Activated CD4-positive, alpha-beta T cell treated with anti-CD3 and anti-CD28 coated beads, Interleukin-2, amount 50 U/mL, for 16 hours (primary cell): ENCODE measurements at places on chromosomes 3 and 15.
A peak's percentile ranks its signal among the peaks of the same experiment; 100 is the strongest.

GRCh38 chr3:142272200-142272891, 47.0 kb upstream of the GK5 start:
- DNase-seq, result no peak

- no peak for DNase-seq
Observed at GRCh38 chr15:58190419-58190818, 52.2 kb downstream of the AQP9 start.

GRCh38 chr3:21889166-21889565, 138.2 kb upstream of the ZNF385D start:
- DNase-seq, result no peak

- DNase-seq, result no peak
Observed at GRCh38 chr15:80382285-80382684, 21.9 kb upstream of the ARNT2 start.

- DNase-seq, result no peak
Observed at GRCh38 chr3:171963546-171963945, 75.8 kb upstream of the FNDC3B start.

DNA sequence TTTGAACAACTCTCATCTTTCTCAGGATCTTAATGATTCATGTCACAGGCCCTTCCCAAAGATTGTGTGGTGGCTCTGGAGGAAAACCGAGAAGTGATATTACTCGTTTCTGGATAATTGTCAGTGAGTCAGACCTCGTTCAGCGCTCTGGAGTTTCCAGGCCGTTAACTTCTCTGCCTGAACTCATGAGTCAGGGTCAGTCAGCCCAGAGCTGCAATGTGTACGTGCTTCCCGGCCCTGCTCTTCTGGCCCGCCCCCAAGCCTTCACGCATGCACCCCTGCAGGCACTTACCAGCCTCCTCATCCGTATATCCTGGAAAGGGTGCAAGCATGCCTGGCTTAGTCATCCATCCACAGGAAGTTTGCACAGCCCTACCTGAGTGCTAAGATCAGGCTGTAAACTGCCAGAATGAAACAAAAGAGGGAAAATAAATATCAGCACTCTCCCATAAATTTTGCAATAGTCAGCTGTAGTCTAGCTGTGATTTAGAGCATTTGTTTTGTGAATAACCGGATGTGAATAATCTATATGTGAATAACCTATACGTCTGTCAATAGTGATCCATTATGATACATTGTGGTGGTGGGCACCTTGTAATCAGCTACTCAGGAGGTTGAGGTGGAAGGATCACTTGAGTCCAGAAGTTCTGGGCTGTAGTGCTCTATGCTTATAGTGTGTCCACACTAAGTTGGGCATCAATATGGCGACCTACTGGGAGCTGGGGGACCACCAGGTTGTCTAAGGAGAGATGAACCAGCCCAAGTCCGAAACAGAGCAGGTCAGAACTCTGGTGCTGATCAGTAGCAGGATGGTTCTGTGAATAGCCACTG, 35.3 kb upstream of the SEMA4B start:
- peak; percentile 66 for DNase-seq

GRCh38 chr15:94335616-94336015, 104.3 kb downstream of the MCTP2 start:
- no peak for DNase-seq

- no peak for DNase-seq
Observed at GRCh38 chr3:9497821-9498565, 55.6 kb downstream of the LHFPL4 start.

GRCh38 chr3:9402410-9403228, 5.2 kb downstream of the SETD5 start:
- DNase-seq, result no peak

GRCh38 chr3:7684182-7684715, 817.4 kb upstream of the LMCD1 start:
- DNase-seq, result no peak

DNA sequence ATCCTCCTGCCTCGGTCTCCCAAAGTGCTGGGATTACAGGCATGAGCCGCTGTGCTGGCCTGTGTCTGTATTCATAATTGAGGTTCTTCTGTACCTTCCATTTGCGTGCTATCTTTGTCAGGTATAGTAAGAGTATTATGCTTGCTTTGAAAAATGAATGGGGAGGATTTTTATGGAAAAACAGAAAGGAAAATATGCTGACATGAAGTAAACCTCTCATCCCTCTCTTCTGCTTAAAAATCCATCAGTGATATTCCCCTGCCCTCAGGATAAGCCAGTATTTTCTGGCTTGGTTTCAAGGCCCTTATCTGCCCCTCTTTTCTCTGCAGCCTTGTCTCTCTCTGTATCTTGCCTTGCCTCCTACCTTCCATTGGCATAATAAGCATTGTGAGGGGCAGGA, 80.7 kb downstream of the NR1D2 start:
- no peak for DNase-seq

DNA sequence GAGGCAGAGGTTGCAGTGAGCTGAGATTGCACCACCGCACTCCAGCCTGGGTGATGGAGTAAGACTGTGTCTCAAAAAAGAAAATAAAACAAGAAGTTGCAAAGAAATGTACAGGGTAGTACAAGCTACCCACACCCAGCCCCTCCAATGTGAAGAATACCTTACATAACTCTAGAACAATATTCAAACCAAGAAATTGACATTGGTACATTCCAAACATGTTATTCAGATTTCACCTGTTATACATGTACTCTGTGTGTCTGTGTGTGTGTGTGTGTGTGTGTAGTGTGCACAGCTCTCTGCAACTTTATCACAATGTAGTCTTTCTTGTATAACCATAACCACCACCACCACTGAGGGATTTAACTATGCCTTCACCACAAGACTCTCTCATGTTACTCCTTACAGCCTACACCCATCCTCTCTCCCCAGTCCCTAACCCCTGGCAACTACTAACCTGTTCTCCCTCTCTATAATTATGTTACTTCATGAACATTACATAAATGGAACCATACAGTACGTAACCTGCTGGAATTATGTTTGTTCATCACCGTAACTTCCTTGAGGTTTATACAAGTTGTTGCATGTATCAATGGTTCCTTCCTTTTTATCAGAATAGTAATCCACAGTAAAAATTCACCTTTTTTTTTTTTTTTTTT, 16.2 kb upstream of the TJP1 start:
- no peak for DNase-seq

DNA sequence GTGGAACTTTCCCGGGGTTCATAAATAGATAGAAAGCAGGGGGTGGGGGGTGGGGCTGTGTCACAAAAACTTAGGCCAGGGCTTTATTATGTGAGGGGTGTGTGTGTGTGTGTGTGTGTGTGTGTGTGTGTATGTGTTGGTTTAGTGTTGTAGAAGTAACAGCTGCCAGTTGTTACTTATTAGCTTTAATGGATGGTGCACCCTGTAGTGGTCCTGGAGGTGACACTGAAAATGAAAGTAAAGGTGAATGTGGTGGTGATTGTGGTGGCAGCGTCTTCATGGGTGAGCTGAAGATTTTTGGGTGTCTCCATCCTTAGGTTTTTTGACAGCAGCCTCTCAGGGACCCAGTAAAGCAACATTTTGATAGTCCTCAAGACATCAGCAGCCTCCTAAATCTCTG, 449.9 kb downstream of the PDCD6IP start:
- no peak for DNase-seq

DNA sequence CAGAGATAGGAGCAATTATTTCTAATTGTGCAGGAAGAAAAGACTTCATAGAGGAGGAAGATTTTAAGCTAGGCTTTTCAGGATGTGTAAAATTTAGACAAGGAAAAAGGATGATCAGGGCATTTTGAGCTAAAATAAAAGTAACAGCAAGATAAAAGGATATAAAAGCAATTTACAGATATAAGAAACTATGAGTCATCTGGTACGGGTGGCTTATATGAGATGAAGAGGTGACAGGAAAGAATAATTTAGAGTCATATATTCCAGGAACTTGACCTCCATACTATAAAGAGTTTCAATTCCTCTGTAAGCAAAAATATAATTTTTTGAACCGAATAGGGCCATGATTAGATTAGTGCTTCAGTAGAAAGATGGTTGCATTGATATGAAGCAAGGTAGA, 273.7 kb downstream of the RBMS3 start:
- DNase-seq, result peak; percentile 2

- DNase-seq, result no peak
Observed at GRCh38 chr3:185927501-185928200, 10.2 kb downstream of the TRA2B start.

- DNase-seq, result peak; percentile 73
Observed at GRCh38 chr3:124761250-124761796, 31.1 kb downstream of the UMPS start.

- no peak for DNase-seq
Observed at GRCh38 chr3:117526470-117527079, 817.0 kb downstream of the TUSC7 start.

DNA sequence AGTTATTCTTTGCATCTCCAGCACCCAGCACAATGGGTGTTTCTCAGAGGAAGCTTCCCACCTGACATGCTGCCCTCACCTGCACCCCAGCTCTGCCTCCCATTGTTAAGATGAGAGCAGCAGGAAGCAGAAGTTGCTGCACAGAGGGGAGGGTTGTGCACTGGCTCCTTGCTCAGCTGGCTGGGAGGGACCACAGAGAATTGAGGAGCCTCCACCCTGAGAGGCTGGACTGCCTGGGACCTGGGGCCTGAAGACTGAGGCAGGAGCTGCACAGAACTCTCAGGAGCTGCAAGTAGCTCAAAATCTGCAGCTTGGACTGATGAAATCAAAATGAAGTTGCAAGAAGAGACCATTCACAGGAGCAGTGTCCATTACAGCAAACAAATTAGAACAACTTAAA, 222.3 kb upstream of the LINGO1 start:
- DNase-seq, result no peak

- peak; percentile 9 for DNase-seq
Observed at GRCh38 chr3:71232175-71232679, 351.3 kb downstream of the FOXP1 start.

GRCh38 chr3:119891944-119892721, 110.2 kb downstream of the NR1I2 start:
- DNase-seq, result peak; percentile 68

DNA sequence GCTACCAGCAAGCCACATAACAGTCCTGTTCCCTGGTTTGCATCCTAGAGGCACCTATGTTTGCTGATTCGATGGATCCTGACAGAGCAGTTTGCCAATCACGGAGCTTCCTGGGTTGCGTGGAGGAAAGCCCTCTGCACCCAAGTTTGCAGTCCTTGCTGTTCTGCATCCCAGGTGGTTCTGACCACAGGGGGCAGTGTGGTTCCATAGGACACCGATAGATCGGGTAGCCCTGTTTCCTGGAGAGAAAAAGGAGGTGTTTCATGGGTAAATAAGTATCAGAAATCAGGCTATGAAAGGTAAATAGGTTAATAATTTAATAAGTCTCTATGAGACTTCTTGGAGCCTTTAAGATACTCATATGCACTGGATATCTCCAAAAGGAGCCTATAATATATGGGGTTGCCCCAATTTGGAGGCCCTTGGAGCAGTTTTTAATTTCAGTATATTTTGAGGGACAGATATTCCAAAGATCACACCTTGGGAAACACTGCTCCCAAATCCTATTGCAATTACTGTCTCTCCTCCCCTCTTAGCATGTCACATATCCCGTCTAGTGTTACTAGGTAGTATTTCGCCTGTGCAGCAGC, 194.6 kb upstream of the TPM1 start:
- DNase-seq, result peak; percentile 52

DNA sequence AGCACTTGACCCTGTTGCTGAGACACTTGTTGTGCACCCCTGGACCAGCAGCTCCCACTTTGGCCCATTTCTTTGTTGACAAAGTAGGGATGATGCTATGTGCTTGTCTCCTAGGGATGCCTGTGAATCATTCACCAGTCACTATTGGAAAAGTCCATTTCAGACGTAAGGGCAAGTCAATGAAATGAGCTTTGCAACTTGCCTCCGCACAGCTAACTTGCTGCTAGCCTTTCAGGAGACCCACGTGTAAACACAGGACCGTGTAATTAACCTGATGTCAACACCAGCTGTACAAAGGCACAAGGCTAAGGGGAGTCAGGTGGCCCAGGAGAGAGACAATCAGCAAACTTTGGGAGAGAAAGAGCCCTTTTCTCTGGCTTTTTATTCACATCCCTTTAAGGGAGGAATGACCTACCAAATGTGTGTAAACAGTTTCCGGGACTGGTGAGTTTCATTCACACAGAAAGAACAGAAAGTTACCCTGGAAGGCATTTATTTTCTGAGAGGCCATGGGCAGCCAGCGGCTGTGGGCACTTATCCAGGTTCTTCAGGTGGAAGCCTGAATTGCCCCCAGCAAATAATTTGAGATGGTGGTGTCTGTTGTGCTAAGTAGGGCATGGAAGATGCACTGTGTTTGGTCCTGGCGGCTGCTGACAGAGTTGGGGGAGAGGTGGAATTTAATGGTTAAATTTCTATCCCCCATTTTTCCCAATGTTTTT, 54.0 kb downstream of the TIPARP start:
- DNase-seq, result no peak

GRCh38 chr15:65384505-65384894, 6.7 kb upstream of the IGDCC3 start:
- DNase-seq, result no peak

GRCh38 chr3:52531860-52532516, 1.7 kb downstream of the NT5DC2 start:
- no peak for DNase-seq

DNA sequence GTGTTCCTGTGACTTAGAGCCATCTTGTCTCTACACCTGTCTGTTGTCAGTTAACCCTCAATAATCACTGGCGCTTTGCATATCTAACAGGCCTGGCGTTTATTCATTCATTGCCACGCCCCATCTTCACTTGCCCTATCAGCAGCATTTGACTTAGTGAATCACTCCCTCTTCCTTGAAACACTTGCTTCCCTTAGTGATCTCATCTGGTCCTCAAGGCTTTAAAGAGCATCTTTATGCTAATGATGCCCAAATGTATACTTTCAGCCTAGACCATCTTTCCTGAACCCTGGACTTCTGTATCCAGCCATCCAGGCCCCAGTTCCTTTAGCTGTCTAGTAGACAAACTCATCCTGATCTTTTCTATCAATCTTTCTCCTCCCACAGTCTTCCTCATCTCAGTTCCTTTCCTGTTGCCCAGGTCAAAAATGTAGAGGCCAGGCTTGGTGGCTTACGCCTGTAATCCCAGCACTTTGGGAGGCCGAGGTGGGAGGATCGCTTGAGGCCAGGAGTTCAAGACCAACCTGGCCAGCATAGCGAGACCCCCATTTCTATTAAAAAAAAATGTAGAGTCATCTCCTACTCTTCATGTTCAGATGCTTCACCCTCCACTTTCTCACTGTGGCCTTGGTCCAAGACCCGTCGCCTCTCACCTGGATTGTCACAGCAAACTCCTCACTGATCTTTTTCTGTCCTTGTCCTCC, 1.4 kb upstream of the IGDCC4 start:
- no peak for DNase-seq

DNA sequence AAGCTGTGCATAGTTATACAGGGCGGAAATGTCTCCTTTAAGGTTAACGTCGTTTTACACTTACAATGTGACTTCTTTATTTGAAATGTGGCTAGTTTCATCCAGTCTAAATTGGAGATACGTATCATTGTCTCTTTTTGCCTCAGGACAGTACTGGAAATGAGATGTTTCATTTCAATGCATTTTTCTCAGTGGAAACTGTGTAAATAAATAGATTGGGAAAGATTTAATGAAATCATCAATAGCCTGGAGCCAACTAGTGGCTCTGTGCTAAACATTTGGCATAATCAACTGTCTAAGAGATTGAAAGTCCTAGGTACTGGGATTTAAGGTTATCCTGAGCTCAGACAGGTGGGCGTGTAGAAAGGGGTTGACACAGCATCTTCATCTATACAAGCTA, 691.5 kb upstream of the CCDC54 start:
- no peak for DNase-seq

- peak; percentile 48 for DNase-seq
Observed at GRCh38 chr3:30012941-30013543, 593.4 kb upstream of the TGFBR2 start.

GRCh38 chr3:124669470-124669869, 60.8 kb upstream of the UMPS start:
- DNase-seq, result no peak
